ENCODE measurements at places on chromosomes 12 and 14.

DNA sequence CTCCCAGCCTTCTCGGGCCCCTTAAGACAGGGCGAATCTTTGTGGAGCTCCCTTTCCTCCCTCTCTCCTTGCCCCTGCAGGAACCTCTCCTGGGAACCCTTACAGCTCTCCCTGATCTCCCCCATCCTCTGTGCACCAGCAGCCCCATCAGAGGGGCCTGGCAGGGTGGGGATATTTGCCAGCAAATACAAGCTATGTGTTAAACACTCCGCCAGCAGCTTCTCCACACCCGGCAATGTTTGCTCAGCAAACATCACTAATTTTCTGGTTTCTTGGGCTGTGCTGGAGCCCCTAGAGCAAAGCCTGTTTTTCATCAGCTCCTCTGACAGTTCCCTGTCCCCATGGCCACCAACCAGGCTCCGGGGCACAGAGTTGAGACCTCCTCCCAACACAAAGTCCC is 147.5 kb upstream of the LHX5 start:
- DNase-seq: no peak

GRCh38 chr12:59070322-59070933 is 150.1 kb upstream of the LRIG3 start:
- peak; percentile 62 for DNase-seq

- DNase-seq: no peak
Observed at GRCh38 chr12:1879633-1880032, 38.8 kb downstream of the CACNA2D4 start.

GRCh38 chr14:50299585-50299984 is 12.4 kb downstream of the L2HGDH start:
- DNase-seq: no peak

DNA sequence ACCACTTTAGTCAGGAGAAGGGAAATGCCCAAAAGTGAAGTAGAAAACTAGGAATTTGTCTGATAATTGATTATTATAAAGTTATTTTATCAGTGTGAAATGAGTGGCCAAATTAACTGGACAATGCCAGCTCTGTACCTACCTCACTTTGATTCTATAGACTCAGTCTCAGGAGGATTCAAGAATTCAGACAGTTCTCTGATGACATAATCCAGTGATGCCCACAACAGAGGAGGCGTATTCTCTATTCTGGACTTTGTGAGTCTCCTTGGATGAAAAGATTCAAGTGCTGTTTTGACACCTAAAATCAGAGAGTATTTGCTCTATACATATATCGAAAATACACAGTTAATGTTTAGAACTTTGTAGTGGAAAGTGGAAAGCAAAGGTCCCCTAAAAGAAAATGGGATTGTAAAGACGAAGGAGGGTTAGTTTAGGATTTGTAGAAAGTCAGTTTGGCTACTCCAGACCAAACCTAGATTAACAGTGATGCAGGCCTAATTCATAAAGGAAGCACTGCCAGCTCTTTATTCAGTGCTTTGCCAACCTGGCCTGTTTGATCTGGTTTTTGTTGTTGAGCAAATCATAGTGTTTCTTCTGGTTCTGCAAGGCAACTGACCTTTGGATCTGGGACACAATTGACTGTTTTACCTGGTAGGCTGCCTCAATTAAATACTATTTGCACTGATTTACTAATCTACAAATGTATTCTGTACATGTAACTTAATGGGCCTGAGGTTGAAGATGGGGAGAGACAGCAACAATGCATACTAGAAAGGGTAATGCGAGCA is 67.4 kb downstream of the DAD1 start:
- DNase-seq: no peak

DNA sequence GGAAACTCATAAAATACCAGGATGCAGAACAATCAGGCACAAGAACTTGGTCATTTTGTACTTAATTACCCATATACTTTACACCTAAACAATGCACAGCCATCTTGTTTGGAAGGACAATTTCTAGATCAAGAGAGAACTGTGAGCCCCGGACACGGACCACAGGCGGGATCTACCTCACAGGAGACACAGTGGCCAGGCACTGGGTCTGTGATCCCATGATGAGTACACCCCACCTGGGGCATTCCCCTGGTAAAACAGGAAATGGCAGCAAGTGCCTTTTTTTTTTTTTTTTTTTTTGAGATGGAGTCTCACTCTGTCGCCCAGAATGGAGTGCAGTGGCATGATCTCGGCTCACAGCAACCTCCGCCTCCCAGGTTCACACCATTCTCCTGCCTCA is 15.2 kb downstream of the GOLGA3 start:
- DNase-seq: no peak

DNA sequence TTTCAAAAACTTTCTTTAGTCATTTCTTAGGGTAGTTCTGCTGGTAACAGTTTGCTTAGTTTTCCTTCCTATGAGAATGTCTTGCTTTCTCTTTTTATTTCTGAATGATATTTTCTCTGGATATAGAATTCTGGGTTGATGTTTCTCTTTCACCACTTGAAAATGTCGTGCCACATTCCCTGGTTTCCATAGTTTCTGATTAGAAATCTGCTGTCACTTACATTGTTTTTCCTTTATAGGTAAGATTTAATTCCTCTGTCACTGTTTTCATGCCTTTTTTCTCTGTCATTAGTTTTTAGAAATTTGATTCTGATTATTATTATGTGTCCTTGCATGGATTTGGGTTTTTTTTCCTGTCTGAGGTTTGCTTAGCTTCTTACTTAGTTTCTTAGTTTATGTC is 77.3 kb upstream of the PCNX4 start:
- no peak for DNase-seq

DNA sequence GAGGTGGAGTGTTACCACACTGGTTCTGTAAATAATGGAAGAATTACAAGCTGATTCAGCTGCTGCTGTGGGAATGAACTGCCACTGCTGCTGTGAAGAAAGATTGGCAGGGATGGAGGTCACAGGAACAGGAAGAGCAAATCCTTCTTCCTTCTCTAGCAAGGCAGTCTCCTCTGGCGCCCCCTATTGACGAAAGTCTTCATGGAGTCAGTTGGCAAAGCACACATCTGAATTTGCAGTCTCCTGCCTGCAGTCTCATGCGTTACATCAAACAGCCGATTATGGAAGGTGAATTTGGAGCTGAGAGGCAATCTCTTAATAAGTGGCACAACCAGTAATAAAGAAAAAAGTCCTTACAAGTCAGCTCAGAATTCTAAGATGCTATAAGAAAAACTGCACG is 106.0 kb upstream of the TMTC1 start:
- no peak for DNase-seq

- no peak for DNase-seq
Observed at GRCh38 chr14:55328317-55328716, 57.1 kb downstream of the FBXO34 start.

DNA sequence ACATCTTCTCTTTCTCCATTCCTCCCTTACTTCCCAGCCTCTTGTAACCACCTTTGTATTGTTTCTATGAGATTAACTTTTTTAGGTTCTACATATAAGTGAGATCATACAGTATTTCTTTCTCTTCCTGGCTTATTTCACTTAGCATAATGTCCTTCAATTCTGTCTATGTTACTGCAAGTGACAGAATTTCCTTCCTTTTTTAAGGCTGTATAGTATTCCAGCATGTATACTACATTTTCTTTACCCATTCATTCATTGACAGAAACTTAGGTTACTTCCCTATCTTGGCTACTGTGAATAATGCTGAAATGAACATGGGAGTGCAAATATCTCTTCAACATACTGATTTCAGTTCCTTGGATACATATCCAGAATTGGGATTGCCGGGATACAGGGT is 18.2 kb downstream of the TMX1 start:
- DNase-seq: no peak

DNA sequence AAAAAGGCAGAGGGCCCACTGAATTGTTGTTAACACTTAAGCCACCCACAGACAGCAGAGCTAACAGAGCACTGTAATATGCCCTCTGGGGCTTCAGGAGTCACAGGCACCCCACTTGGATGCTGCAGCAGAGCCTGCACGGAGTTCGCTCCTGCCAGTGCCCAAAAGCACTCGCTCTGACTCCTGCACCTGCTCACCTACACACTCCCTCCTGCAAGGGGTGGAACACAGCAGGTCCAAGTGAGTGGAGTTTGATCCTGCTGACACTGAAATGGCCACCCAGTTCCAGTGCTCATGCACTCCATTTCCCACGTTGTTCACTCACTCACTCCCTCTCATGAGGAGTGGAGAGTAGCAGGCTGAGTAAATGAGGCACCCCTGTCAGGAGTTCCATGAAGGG is 68.8 kb downstream of the OSBPL8 start:
- DNase-seq: no peak

GRCh38 chr12:5535541-5535940 is 103.6 kb downstream of the NTF3 start:
- DNase-seq: no peak

GRCh38 chr12:38744041-38744440 is 161.3 kb downstream of the CPNE8 start:
- no peak for DNase-seq

DNA sequence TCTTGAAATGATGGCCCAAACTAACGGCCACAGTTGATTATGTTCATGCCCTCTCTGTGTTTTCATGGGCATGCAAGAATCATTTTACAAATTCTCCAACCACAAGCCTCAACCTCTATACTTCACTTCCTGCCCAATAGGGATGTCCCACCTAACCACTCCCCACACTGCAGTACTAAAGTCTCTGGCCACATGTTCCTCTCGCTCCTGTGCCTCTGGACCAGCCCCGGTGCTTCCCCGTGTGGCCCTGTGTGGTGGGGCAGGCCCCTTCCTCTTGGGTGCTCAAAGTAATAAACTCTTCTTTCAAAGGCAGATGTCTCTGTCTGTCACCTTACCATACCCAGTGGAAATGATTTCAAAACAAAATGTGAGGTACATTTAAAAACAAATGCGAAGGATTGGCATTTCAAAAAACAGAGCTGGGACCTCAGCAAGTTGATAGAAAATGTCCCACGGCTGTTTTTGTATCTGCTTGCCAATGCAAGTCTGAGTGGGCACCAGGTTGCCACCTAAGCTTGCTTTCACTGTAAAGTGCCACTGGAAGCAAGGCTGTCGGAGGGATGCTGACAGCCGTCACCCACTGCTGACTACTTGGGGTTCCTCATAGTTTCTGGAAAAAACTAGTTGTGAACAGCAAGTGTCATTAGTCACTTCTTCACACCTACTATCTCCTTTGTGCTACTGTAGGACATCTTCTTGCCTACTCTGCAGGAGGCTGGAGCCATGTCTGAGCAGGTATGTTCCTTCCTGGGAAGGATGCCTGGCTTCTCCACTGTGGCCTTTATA is 8.2 kb upstream of the SERPINA11 start:
- no peak for DNase-seq

- DNase-seq: peak; percentile 68
Observed at GRCh38 chr12:51307655-51308593, 16.1 kb downstream of the BIN2 start.

GRCh38 chr12:13941258-13942249 is 39.8 kb downstream of the GRIN2B start:
- DNase-seq: peak; percentile 52

DNA sequence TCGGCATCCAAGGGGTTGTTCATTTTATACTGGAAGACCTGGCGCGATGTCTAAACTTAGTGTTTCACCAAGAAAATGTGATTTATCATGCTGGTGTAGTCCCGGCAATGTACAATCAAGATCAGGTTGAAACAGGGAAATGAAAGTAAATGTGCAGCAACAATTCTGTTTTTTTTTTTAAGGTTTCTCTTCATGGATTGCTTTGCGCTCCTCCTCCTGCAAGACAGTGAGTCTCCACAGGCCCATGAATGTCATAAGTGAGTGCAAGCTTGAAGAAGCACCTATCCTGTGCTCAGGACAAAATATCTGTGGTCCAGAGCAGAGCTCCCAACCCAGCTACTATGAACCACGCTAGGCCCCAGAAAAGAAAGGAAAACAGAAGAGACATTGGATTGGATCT is 143.4 kb downstream of the KCNK10 start:
- DNase-seq: no peak

- no peak for DNase-seq
Observed at GRCh38 chr14:52550661-52551060, 1.6 kb downstream of the TXNDC16 start.

DNA sequence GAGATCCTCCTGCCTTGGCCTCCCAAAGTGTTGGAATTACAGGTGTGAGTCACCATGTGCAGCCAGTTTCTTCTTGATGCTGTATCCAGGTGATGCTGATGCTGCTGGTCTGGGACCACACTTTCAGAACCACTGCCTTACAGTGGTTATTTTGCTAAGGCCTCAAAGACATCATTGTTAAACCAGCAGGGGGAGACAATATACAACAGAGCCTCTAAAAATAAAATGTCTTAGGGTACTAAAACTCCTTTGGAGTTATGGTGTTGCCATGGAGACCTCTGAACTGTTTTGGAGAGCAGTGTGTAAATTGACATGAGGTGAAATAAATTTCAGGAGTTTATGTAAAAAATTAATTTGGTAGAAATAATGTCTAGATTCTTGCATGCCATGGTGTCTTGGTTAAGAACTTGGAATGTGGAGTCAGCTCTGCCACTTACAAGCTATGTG is 1.1 kb upstream of the ARG2 start:
- DNase-seq: peak; percentile 61

DNA sequence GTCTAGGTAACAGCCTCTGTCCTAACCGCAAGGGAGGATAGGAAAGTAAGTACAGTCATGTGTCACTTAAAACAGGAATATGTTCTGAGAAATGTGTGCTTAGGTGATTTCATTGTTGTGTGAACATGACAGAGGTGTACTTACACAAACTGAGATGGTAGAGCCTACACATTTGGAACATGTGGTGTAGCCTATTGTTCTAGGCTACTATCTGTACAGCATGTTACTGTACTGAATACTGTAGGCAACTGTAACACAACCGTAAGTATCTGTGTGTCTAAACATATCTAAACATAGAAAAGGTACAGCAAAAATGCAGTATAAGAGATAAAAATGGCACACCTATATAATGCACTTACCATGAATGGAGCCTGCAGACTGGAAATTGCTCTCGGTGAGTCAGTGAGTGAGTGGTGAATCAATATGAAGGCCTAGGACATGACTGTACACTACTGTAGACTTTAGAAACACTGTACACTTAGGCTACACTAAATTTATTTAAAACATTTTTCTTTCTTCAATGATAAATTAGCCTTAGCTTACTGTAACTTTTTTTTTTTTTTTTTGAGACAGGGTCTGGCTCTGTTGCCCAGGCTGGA is 13.2 kb upstream of the MDM2 start:
- no peak for DNase-seq

- no peak for DNase-seq
Observed at GRCh38 chr14:86955771-86956354, 1037.1 kb downstream of the GALC start.

Measured in retinal pigment epithelial cell (primary cell).